ENCODE measurements at places on chromosomes 4 and X. TPM values are rescaled to one million over a fixed set of nuclear protein-coding genes. Genes with fewer than 3 reads are reported as not detected.

The GIMD1 gene
- not detected for total RNA-seq

The ENOX2 gene
- total RNA-seq: 14.6 TPM

The ZFYVE28 gene
- 23.8 TPM for total RNA-seq

The STPG2 gene
- total RNA-seq: 0.24 TPM

The MUC7 gene
- total RNA-seq: not detected

The SPRY1 gene
- 263 TPM for total RNA-seq

The CXCL8 gene
- total RNA-seq: 13.8 TPM

DNA sequence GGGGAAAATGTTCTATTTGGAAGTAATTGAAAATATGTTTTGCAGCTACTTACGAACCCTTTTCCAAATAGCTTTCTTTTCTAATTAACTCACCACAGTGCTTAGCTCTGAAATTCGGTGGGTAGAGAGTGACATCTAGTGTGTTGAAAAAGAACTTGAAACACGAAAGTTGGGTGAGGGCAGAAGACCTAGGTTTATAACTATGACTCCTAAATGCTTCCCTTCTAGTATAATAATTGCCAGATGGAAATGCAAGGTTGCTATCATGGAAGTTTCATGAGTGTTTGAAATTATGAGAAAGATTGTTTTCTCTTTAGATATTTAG is 77.3 kb upstream of the NOCT start:
- no peak for DNase-seq

- DNase-seq: no peak
These were observed 46.3 kb downstream of the ALPK1 start for GRCh38 chr4:112343330-112344080.
